ELR (cell line): ENCODE measurements at places on chromosomes 2 and 18.

DNA sequence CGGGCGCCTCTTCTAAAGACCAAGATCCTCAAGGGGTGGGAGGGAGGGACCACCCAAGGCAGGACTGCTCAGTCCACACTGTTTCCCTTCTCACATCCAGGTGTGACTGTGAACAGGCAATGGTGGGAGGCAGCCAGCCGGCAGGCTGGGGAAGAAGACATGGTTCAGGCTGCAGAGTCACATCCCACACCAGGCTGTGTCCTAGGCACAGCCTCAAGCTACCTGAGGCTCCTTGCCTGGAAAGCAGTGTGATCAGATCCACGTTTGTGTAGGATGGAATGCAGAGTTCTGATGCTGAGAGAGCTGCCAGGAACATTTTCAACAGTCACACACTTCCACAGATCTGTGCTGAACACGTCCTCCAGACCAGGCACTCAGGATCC lies 16.4 kb downstream of the SLC66A2 start:
- DNase-seq = no peak

GRCh38 chr2:102504833-102505232 lies 31.8 kb downstream of the SLC9A4 start:
- DNase-seq = no peak

GRCh38 chr2:6791682-6792081 lies 74.0 kb downstream of the CMPK2 start:
- no peak for DNase-seq

DNA sequence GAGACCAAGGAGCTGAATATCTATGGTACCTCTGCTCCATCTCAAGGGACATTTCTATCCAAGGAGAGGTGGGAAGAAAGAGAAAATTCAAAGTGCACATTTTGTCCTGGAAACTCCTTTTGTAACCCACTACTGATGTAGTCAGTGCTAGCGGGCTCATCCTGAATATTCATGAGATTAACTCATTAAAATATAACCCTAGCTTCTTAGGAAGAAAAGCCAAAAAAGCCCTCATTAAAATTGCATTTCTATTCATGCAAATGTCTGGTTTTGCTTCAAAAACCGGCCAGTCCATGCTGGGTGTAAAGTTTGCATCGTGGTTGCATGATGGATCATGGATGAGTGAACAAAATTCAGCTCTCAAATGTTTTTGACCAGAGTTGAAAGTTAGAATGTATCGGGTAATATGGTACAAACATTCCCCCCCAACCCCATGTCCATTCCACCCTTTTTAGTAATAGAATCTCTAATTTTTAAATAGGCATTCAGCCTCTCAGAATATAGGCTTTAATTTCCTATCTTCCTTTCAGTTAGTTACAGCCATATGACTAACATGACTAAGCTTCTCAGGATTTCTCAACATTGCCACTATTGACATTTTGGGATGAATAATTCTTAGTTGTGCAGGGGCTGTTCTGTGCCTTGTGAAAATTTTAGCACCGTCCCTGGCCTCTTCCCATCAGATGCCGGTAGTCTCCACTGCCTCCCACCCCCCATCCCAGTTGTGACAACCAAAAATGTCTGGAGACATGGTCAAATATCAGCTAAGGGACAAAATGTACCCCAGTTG lies 104.2 kb upstream of the RND3 start:
- peak; percentile 40 for DNase-seq

DNA sequence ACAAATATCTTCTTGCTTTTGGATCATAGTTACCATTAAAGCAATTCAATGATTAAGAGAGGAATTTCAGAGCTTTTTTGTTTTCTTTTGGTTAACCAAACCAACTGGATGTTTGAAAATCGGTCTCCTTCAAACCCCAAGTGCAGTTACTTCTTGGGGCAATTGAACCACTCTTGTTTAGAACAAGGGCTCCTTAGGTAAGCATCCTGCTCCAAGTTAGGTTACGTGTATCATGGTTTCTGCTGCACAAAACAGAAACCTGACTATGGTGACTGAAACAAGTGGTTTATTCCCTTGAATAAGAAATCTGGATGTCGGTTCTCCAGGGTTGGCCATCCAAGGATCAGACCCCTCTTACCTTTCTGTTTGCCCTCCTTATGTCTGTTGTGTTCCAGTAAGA lies 16.1 kb upstream of the LGALSL start:
- DNase-seq = no peak

DNA sequence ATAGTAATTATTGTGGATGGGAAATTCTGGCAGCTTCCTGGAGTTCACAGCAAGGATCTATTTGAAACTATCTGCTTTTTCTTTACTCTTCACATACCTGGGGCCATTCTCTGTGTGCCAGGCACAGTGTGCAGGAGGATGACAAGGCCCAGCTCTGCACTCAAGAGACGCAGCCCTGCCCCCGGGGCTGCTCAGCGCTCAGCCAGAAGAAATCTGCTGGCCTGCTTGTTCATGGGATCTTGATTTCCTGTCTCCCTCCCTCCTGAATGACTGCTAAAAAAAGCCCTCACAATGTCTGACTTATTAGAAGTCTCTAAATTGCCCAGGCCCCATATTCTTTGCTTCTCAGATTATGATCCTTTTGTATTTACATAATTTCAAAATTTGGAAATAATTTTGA lies 210.9 kb downstream of the DCDC2C start:
- DNase-seq = no peak

DNA sequence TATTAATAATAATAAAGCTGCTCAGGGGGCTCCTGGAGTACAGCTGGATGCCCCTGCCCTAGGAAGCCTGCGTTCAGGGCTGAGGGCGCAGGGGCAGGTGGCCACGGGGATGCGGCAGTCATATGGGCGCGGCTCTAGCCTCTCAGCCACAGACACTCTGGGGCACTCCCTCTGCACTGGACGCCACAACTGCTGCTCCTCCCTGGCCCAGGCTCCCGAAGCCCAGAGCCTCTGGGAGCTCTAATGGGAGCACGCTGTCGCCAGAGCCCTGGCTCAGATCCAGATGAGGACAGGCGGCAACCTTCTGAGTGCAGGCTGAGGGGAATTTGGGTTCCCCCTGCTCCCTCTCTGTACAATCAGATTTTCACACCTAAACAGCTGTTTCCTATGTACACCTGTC lies 93.6 kb downstream of the MTCL1 start:
- no peak for DNase-seq

- no peak for DNase-seq
These were observed 5.2 kb upstream of the PLEK start for GRCh38 chr2:68359889-68360288.

- no peak for DNase-seq
These were observed 72.8 kb upstream of the EML6 start for GRCh38 chr2:54650612-54651011.

GRCh38 chr2:10326707-10327594 lies 24.2 kb downstream of the HPCAL1 start:
- no peak for DNase-seq

DNA sequence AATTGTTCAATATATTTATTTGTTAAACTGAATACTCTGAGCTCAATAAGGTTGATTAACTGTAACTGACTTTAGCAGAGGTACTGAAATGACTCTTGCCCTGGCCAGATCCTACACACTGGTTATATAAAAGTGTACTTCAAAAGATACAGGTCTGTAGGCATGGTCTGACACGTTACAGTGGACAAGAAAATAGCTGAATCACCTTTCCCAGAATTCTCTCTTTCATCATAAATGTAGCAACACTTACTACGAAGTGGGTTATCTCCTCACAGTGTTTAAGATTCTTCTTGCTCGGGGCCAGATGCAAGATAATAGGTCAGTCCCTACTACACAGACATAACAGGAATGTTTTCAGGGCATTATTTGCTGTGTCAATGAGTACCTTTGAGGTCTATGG lies 107.0 kb upstream of the ZC3H15 start:
- DNase-seq = no peak

GRCh38 chr18:36629138-36629530 lies 199.7 kb downstream of the TPGS2 start:
- DNase-seq = no peak

DNA sequence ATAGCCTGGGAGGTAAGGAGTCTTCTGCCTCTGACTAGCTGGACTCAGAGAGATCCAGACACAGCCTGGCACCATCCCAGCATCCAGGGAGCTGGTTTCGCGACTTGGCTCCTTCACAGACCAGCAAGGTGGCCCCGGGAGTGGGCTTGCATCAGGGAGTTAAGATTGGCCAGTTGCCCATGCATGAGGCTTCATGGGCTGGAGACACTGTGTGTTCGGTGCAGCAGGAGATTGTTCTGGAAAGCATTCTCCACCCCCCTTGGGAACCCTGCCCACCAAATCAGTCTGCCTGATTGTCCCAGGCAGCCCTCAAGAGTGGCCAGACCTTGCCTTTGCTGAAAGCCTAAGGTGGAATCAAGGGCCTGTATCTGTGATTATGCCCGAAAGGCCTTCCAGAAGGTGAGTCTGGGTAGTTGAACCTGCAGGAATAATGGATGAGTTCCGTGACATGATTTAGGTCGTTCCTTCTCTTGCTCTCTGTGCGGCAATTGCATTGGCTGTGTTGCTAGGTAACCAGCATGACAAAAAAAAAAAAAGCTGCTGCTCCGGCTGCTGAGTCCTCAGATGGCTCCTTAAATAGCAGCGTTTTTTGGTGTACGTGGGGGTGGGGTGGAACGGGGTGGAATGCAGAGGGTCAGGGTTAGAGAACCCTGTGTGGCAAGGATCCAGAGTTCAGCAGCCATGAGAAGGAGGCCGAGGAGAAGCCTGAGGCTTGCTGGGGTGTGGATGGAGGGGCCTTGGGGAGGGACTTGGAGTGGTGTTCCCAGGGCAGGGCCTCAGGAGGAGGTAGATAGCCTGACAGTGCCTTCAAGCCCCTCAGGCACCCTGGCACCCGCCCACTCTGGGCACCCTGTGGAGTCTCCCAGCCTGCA lies 93.0 kb upstream of the MCFD2 start:
- DNase-seq = no peak

DNA sequence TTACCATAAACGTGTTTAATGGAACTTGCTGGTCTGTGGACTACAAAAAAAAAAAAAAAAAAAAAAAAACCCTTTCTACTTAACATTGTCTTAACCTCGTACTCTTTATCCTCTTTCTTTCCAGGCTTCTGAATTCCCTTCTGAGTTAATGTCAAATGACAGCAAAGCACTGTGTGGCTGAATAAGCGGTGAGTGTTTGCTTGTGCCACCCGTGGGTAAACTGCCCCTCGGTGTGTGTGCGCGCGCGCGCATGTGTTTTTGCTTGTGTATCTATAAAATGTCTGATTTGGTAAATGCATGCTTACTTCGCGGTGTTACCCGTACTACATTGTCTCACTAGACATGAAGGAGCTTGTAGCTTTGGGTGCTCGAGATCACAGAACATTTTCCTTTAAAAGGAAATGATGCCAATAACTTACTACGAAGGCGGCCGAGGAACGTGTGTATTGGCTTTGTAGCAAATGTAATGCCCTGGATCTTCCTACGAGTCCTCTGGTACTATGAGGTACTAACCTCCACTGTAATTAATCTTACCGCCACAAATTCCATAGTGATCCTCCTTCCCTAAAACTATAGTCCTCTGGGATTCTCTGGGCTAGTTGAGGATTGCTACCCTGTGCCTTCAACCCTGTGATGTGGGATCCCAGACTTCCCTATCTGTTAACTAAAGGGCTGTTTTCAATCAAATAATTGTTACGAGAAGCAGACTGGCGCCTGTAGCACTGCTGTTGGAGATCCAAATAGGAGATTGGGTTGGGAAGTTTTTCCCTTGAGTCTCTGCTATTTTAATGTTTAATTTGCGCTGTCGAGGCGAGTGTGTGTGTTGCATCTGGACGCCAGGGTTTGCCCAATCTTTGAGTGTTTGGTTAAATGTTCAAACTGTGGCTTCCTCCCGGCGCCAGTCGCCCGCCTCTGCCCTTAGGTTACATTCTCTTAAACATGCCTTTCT lies 1.1 kb downstream of the ID2 start:
- DNase-seq = peak; percentile 51

DNA sequence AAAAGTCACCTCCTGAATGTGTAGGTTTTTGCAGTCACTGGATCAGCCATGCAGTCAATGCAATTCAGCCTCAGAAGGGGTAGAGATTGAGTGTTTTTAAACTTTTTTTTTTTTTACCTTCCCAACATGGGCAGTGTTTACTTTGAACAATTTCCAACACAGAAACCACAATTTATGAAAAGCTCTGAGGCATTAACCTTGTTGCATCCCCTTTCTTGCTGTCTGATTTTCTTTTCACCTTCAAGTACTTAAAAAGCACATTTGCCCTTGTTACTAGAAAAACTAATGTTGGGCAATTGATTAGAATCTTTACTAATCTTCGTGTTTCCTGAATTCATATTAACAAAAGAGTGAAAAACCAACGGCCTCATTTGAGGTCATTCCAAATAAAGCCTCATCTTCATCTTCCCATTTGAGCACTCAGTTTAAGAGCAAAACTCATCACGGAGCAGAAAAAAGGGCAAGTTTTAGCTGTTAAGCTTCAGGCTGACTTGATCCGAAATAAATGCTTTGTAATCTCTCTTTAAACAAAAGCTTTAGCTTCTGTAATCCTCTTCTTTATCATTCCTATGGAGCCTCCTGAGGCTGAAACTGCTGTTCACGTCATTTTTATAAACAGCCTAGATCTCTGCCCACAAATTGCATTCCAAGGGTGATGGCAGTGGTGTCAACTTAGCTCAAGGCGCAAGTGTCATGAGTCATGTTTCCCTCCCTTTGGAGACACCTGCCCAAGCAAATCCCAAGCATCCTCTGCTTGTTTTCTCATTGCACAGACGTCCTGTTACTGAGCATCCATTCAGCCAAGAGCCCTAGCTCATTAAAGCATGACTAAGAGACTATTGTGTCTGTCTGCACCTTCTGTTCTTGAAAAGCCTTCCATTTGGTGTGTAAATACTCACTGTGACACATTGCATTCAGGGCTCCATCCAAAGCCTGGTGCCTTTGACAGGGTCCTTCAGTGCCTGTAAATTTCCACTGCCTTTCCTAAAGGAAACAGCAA lies 107.7 kb downstream of the HNMT start:
- DNase-seq = peak; percentile 62

GRCh38 chr2:198116756-198117155 lies 312.4 kb downstream of the PLCL1 start:
- DNase-seq = no peak

DNA sequence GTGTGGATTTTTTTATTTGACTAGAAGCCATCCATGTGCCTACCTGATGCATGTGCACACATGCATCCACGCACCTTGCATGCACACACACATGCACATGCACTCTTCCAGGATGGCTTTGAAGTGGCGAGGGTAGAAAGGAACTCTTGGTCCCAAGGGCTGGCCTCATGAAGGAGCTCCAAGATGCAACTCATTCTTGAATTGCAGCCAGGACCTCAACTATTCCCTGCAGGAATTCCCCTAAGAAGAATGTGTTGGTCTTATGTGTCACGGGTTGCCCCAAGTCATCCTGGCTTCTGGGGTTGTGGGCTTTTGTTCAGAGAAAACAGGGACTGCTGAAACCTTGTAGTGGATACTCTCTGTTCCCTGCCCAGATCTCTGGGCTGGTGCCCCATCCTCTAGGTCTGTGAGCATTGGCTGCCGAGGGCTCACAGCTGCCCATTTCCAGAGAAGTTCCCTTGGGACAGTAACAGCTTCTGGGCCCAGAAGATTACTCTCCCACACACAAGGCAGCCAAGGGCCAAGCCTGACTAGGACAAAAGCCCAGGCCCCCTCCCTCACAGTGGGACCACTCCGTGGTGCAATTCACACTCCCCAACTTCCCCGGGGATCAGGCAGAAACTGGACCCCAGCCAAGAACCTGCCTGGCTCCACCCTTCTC lies 137.6 kb downstream of the COPS8 start:
- DNase-seq = peak; percentile 99
